ENCODE measurements at places on chromosomes 2 and 18. TPM values are rescaled to one million over a fixed set of nuclear protein-coding genes. Genes with fewer than 3 reads are reported as not detected.

The KLHL14 gene
- not detected for total RNA-seq

The CEBPZ gene
- total RNA-seq: 29.8 TPM

The TRIM43 gene
- not detected for total RNA-seq

The TLX2 gene
- not detected for total RNA-seq

The COX7A2L gene
- 191 TPM for total RNA-seq

The RESP18 gene
- not detected for total RNA-seq

The RASGRP3 gene
- 1.9 TPM for total RNA-seq

The B3GNT7 gene
- total RNA-seq: 0.80 TPM

The SEMA4C gene
- 49.0 TPM for total RNA-seq

The ZCCHC2 gene
- total RNA-seq: 5.7 TPM

Data from epithelial cell of alveolus of lung (primary cell).